Type B pancreatic cell (in vitro differentiated cells): ENCODE measurements at places on chromosomes 5 and 9. TPM values are rescaled to one million over a fixed set of nuclear protein-coding genes. Genes with fewer than 3 reads are reported as not detected.
A peak's percentile ranks its signal among the peaks of the same experiment; 100 is the strongest.

DNA sequence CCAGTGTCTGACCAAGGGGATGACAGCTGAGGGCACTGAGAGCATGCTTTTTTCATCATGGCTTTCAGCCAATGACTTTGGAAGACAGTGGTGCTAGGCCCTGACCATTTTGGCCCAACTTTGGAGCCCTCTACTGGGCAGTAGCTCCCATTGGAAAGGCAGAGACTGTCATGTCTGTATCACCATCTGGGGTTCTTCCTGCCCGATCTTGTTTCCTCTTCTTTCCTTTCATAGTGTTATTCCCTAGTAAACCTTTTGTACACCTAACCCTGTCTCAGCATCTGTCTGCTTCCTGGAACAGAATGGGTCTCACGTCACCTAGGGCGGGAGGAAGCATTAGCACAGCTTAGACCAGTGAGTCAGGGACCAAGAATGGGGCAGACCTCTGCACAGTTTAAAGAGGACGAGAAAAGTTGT is 97.4 kb upstream of the MAST4 start:
- DNase-seq: no peak
- H3K27ac ChIP-seq: peak overlapping the region; percentile 10
- peaks cover 34% of the 10 kb centered on the region for H3K27me3 ChIP-seq
- H3K4me1 ChIP-seq: no peaks in the 10 kb centered on the region

- peaks cover 4% of the 10 kb centered on the region for H3K4me1 ChIP-seq
- no peaks in the 10 kb centered on the region for H3K27me3 ChIP-seq
- H3K4me3 ChIP-seq: peak overlapping the region; percentile 5
- H3K36me3 ChIP-seq: no peaks in the 10 kb centered on the region
These were observed 2.5 kb downstream of the IL7R start for GRCh38 chr5:35859101-35859661.

GRCh38 chr9:71814226-71814625 is 45.9 kb upstream of the CEMIP2 start:
- DNase-seq: no peak
- no peak overlapping the region for H3K27ac ChIP-seq
- no peak overlapping the region for H3K4me3 ChIP-seq

- no peak overlapping the region for H3K4me3 ChIP-seq
- no peaks in the 10 kb centered on the region for H3K4me1 ChIP-seq
- DNase-seq: no peak
- H3K36me3 ChIP-seq: no peaks in the 10 kb centered on the region
These were observed 204.3 kb downstream of the TRIM32 start for GRCh38 chr9:116891424-116891823.

GRCh38 chr5:17123010-17123409 is 94.4 kb upstream of the BASP1 start:
- peaks cover 4% of the 10 kb centered on the region for H3K36me3 ChIP-seq
- no peak overlapping the region for H3K4me3 ChIP-seq
- no peaks in the 10 kb centered on the region for H3K27me3 ChIP-seq
- DNase-seq: no peak

DNA sequence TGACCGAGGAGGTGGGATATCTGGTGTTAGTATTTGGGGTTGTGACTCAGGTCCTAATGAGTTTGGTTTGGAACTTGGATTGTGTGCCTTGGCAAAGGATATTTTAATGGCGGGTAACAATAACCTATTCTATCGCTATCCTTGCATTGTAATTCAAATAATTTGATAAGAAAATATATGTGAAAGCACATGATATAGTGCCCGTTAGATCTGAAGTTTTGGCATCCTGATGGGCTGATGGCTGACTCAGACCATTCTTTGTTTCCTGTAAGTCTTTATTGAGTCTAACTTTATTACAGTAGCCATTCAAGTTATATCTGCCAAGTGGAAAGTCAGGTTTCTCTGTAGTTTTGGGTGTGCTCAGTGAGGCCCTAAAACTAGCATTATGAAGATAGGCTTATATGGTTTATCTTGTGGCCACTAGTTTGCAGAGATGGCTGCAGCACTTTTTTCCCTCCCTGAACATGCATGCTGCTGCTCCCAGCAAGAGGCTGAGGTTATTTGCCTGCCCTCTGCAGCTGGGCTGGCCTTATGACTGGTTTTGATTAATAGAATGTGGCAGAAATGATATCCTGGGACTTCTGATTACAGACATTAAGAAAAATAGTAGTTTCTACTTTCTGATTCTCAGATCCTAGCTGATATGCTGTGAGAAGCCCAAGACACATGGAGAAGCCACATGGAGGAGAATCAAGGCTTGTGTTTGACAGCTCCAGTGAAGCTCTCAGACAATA is 46.6 kb downstream of the CFAP95 start:
- DNase-seq: no peak
- no peaks in the 10 kb centered on the region for H3K4me1 ChIP-seq
- H3K27me3 ChIP-seq: peaks cover 4% of the 10 kb centered on the region
- H3K27ac ChIP-seq: no peak overlapping the region

GRCh38 chr5:82519558-82519957 is 241.4 kb upstream of the RPS23 start:
- H3K4me1 ChIP-seq: peaks cover 5% of the 10 kb centered on the region
- no peak overlapping the region for H3K27ac ChIP-seq
- H3K27me3 ChIP-seq: no peaks in the 10 kb centered on the region
- H3K36me3 ChIP-seq: no peaks in the 10 kb centered on the region
- H3K4me3 ChIP-seq: no peak overlapping the region

GRCh38 chr5:60208716-60209115 is 315.2 kb upstream of the PDE4D start:
- no peaks in the 10 kb centered on the region for H3K4me1 ChIP-seq
- peaks cover 7% of the 10 kb centered on the region for H3K27me3 ChIP-seq
- H3K36me3 ChIP-seq: no peaks in the 10 kb centered on the region
- H3K4me3 ChIP-seq: no peak overlapping the region
- DNase-seq: no peak

GRCh38 chr9:7166074-7166473 is 408.3 kb downstream of the KDM4C start:
- H3K36me3 ChIP-seq: peaks cover 7% of the 10 kb centered on the region
- no peak for DNase-seq
- peaks cover 12% of the 10 kb centered on the region for H3K4me1 ChIP-seq
- H3K4me3 ChIP-seq: no peak overlapping the region
- no peak overlapping the region for H3K27ac ChIP-seq

DNA sequence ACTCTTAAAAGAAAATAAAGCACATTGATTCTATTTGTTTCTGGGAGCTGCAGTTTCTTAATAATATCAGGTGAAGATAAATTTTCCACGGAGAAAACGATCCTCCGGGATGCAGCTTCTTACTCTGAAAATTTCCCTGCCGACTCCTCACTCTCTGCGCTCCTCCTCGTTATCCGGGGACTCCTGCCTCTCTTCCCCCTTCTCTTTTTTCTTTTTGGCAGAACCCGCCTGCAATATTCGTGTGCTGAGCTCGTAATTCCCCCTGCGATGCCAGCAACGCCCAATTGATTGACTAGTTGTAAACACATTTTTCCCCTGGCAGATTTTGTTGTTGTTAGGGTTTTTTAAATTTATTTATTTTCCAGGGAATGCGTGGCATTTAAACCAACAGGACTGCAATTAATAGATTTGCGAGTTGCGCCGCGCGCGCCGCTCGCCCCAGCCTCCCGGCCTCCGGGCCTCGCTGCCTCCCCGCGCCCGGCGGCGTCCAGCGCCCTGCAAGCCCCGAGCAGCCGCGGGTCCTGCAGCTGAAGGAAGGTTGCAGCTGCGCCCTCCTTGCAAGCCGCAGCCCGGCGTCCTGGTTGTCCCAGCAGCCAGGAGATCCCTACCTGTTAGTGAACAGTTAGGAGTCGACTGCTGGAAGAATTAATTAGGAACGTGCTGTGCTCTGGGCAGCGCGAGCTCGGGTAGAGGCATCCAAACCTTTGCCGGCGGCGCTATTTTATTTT is 2.2 kb downstream of the NTNG2 start:
- no peaks in the 10 kb centered on the region for H3K36me3 ChIP-seq
- H3K4me3 ChIP-seq: peak overlapping the region; percentile 72
- DNase-seq: no peak
- peaks cover 13% of the 10 kb centered on the region for H3K4me1 ChIP-seq
- peaks cover 84% of the 10 kb centered on the region for H3K27me3 ChIP-seq

Gene RANBP3L
- total RNA-seq: 0.53 TPM in 1 of 2 replicates, not detected in the other

Gene KIF4B
- total RNA-seq: 0.14 and 0.17 TPM in 2 replicates

GRCh38 chr9:16950051-16950450 is 79.6 kb upstream of the BNC2 start:
- no peaks in the 10 kb centered on the region for H3K27me3 ChIP-seq
- DNase-seq: no peak
- H3K27ac ChIP-seq: no peak overlapping the region
- H3K36me3 ChIP-seq: no peaks in the 10 kb centered on the region
- H3K4me3 ChIP-seq: no peak overlapping the region
- H3K4me1 ChIP-seq: no peaks in the 10 kb centered on the region

Gene CDH9
- total RNA-seq: 0.68 TPM in 1 of 2 replicates, not detected in the other

GRCh38 chr5:107937204-107937603 is 266.5 kb upstream of the EFNA5 start:
- H3K27me3 ChIP-seq: no peaks in the 10 kb centered on the region
- H3K4me1 ChIP-seq: peaks cover 7% of the 10 kb centered on the region
- H3K36me3 ChIP-seq: no peaks in the 10 kb centered on the region
- no peak overlapping the region for H3K4me3 ChIP-seq

DNA sequence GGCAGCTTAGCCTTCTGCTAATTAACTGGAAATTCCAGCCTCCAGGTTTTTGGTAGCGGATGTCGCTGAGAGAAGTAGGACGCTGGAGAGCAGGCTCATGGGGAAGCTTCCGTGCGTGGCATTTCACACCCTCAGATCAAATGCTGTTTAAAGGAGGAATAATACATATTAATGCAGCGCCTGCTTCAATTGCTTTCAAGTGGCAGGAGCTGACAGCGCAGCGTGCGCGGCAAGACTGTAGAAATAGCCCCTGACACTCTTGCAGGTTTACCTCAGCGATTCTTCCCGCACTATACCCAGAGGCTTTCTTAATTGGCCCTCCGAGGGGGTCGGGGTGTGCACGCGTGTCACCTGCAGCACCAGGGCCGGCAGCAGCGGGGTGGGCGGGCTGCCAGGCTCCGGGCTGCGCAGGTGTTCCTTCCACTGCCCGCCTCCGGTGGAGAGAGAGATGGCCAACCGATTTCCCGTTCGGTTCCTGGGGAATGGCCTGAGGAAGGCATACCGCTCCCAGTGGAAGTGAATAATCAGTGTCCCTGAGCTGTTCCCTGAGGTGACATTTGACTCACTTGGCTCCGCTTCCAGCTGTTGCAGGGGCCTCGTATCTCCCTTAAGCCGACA is 427.9 kb downstream of the KCTD16 start:
- no peaks in the 10 kb centered on the region for H3K4me1 ChIP-seq
- no peak overlapping the region for H3K27ac ChIP-seq
- no peaks in the 10 kb centered on the region for H3K36me3 ChIP-seq
- no peak overlapping the region for H3K4me3 ChIP-seq
- no peak for DNase-seq

DNA sequence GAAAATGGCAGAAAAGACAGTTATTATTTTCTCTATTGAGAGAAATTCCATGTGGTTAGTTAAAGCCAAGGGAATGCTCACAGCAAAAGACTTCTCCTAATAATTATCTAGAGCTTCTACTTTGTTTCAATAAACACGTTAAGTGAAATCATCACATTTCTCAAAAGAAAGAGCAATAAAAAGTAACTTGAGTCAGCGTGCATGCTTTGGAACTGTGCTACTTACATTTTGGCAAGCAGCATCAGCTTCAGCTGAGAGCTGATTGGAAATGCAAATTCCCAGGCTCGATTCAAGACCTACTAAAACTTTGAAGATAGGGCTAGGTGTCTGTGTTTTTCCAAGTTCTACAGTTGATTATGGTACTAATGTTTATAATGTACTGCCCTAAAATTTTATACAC is 132.1 kb downstream of the CDH18 start:
- no peak overlapping the region for H3K27ac ChIP-seq
- no peaks in the 10 kb centered on the region for H3K4me1 ChIP-seq
- H3K27me3 ChIP-seq: no peaks in the 10 kb centered on the region
- DNase-seq: no peak

DNA sequence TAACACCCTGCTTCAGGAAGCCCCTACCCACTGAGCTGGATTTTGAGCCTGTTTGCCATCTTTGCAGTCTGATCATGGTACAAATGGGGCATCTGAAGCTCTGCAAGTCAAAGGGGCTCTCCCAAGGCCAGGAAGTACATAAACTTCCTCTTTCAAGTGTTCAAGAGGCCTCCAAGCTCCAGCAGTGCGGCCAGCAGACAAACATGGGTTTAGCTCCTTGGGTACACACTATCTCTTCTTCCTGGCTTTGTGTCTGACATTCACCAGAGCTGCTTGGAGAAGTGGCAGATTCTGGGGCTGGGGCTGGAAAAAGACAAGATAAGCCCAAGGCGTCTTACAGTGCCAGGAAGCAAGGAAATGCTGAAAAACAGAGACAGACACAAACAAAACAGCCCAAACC is 34.1 kb downstream of the LAMC3 start:
- H3K27ac ChIP-seq: no peak overlapping the region
- peaks cover under 1% of the 10 kb centered on the region for H3K4me1 ChIP-seq
- no peaks in the 10 kb centered on the region for H3K36me3 ChIP-seq
- H3K4me3 ChIP-seq: no peak overlapping the region
- peaks cover 12% of the 10 kb centered on the region for H3K27me3 ChIP-seq
- no peak for DNase-seq

DNA sequence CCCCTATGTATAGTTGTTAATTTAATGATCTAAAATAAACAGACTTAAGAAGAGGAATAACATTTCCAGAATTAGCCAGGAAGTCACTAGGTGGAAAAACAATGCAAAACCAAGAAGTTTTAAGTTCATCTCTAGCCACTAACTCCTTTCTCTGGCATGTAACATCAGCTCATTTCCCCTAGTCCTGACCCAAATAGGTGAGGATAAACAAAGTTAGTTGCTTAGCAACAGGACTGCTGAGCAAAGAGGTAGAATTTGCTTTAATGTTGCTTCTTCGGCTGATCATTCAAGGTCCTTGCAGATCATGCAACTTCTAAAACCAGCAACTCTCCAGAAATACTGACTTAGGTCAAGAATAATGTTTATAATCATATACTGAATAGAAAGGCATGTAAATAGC is 675.8 kb downstream of the CETN3 start:
- H3K27me3 ChIP-seq: peaks cover 2% of the 10 kb centered on the region
- no peaks in the 10 kb centered on the region for H3K36me3 ChIP-seq
- no peak overlapping the region for H3K27ac ChIP-seq
- H3K4me1 ChIP-seq: no peaks in the 10 kb centered on the region
- H3K4me3 ChIP-seq: no peak overlapping the region

GRCh38 chr5:65811885-65812284 is 89.9 kb downstream of the NLN start:
- H3K27me3 ChIP-seq: no peaks in the 10 kb centered on the region
- H3K4me3 ChIP-seq: no peak overlapping the region
- peaks cover 49% of the 10 kb centered on the region for H3K36me3 ChIP-seq
- peak overlapping the region; percentile 73 for H3K27ac ChIP-seq
- DNase-seq: no peak

DNA sequence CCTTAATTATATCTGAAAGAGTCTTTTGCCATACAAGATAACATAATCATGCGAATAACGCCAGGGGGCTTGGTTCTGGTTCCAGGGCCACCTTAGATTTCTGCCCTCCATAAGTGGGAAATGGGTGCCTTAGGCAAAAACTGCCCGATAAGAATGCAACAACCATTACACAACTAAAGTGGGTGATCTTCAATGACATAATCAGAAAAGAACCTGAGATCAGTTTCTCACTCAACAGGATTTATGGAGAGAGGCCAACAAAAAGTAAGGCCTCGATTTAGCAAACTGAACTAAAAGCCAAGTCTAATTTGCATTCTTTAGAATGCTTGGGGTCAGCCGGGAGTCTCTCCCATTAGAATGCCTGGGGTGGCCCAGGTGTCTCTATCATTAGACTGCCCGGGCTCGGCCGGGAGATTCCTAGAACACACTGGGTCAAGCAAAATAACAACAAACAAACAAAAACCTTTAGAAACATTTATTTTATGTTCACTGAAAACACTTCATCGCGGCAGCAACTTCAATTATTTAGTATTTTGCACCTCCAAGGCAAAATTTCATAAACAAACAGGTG is 194.8 kb downstream of the AUH start:
- H3K36me3 ChIP-seq: no peaks in the 10 kb centered on the region
- no peak overlapping the region for H3K4me3 ChIP-seq
- H3K27me3 ChIP-seq: no peaks in the 10 kb centered on the region
